ENCODE measurements at places on chromosomes 7 and 10.

GRCh38 chr10:72322280-72323058 lies 32.2 kb downstream of the DNAJB12 start:
- no peak for DNase-seq

DNA sequence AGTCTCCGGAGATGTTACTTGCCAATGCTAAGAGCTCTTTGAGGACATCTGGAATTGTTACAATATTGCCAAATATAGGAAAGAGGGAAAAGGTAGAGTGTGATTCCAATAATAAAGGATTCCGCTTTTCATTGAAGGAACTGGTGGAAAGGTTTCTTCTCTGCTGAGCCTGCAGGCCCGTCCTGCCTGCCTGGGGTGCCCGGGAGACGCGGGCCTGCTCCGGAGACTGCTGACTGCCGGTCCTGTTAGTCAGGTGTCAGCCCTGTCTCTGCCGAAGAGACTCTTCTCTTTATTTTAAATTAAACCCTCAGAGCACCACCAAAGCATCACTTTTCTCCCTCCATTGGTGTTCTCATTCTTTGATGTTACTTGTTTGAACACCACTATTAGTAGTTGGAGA lies 2.2 kb downstream of the EGFR start:
- no peak for DNase-seq

GRCh38 chr10:81104494-81104893 lies 566.8 kb downstream of the SH2D4B start:
- DNase-seq = no peak

GRCh38 chr10:63106111-63106755 lies 26.9 kb upstream of the NRBF2 start:
- DNase-seq = no peak

DNA sequence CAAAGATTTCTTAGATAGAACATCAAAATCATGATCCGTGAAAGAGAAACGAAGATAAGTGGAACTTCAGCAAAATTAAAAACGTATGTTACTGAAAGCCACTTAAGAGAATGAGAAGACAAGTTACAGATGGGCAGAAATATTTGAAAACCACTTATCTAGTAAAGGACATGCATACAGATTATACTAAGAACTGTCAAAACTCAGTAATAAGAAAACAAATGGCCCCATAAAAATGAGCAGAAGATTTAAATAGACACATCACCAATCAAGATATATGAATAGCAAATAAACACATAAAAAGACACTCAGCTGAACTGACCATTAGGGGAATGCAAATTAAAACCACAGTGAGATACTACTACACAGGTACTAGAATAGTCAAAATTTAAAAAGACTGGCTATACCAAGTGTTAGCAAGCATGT lies 343.7 kb downstream of the PTEN start:
- no peak for DNase-seq

GRCh38 chr7:152424348-152425108 lies 11.3 kb downstream of the KMT2C start:
- DNase-seq = no peak

DNA sequence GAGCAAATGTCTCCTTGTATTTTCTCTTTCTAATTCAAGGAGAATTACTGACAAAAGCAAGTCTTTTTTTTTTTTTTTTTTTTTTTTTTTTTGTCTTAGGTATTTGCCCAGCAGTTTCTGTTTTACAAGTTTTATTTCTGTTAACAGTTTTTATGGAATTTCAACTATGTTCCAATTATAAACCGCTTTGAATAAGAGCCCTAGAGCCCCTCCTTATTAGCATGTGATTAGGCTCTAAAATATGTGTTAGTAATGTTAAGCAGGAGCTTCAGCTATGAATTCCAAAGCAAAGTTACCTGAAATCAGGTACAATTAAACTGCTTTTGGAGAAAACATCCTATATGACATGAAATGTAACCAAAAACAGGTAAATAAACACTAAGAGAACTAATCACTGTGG lies 997.0 kb upstream of the POT1 start:
- DNase-seq = no peak

DNA sequence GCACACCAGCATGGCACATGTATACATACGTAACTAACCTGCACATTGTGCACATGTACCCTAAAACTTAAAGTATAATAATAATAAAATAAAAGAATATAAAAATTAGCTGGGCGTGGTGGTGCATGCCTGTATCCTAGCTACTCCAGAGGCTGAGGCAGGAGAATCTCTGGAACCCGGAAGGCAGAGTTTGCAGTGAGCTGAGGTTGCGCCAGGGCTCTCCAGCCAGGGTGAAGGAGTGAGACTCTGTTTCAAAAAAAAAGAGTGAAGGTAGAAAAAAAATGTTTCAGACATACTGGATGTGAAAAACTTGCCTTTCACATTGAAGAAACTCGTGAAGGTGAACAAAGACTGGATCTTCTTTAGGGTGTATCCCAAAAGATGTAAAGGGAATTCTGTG lies 26.7 kb downstream of the TSPAN14 start:
- DNase-seq = no peak

DNA sequence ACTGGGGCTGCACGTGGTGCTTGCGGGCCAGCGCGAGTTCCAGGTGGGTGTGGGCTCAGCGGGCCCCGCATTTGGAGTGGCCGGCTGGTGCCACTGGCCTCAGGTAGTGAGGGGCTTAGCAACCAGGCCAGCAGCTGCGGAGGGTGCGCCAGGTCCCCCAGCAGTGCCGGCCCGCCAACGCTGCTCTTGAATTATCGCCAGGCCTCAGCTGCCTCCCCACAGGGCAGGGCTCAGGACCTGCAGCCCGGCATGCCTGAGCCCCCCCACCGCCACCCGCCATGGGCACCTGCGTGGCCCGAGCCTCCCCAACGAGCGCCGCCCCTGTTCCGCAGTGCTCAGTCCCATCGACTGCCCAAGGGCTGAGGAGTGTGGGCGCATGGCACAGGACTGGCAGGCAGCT lies 185.4 kb downstream of the TPK1 start:
- no peak for DNase-seq

- DNase-seq = no peak
Observed at GRCh38 chr7:50436133-50436806, 13.9 kb downstream of the FIGNL1 start.

- no peak for DNase-seq
Observed at GRCh38 chr10:84946904-84947303, 618.5 kb downstream of the CCSER2 start.

GRCh38 chr7:129655811-129656210 lies 44.3 kb downstream of the NRF1 start:
- DNase-seq = no peak

DNA sequence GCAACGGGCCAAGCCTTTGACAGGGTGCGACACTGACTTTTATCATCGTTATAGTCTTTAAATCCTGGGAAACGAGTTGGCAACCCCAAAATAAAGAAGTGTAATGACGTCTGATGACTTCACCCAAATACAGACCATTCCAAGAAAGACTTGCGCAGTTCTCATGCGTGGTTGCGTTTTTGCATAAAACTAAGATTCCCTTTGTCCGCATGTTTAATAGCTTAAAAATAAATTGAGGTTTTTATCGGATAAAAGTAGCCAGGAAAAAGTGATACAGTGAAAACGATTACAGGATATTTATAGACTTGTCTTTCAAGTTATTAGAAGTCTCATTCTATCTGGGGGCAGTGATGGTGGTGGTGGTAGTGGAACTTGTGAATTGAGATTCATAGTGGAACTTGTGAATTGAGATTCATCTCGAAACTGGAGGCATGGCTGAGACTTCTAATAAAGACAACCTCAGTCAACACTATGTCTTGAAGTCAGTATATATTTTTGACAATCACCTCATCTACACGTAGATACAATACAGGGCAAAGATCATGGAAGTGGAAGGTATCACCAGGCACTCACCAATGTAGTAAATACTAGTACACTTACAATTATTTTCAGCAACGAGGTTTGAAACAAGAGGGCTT lies 1.2 kb upstream of the NAMPT start:
- peak; percentile 70 for DNase-seq

GRCh38 chr7:96300502-96300901 lies 21.4 kb downstream of the SLC25A13 start:
- no peak for DNase-seq

- DNase-seq = no peak
Observed at GRCh38 chr7:51113962-51114361, 202.6 kb downstream of the COBL start.

DNA sequence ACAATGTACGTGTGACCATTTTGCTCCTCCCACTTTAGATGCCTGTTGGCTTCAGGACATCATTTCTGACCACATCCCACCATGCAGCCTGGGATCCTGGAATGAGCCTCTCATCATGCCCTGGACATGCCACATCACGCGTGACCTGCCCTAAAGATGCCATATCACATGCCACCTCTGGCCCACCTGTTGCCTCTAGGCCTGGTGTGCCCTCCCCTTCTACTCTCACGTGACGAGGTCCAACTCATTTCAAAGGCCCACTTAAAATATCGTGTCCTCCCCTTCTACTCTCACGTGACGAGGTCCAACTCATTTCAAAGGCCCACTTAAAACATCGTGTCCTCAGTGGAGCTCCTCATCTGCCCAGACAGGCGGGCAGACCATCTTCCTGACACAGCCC lies 254.9 kb downstream of the TEX36 start:
- DNase-seq = no peak

DNA sequence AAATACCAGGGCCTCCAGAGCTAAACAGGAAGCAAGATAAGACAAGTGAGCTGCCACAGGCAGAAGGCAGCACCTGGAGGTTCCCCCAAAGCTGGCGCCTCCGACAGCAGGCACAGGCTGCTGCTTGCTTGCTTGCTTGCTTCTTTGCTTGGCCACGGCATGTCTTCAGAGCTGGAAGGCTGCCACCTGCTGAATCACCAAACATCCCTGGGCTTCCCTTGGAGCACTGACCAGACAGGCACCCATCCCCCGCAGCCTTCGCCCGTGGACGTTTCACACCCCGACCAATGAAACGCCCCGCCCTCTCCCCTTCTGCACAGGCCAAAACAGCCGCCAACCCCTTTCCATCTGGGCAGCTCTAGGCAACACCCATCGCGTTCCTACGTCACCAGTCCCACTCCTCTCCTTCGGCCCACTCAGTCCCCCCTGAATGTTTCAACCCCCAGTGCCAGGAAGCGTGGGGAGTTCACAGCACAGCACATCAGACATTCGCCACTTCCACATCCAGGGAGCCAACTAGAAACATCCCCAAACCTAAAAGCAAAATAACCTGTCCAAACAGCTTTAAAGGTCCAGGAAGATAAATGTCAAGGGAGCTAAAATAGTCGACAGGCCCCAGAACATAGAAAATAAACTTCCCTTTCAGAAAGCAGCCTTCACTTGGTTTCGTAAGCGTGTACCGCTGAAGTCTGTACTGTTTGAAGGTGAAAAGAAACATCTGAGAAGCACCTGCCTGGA lies 1.6 kb downstream of the SGMS1 start:
- DNase-seq = peak; percentile 62

DNA sequence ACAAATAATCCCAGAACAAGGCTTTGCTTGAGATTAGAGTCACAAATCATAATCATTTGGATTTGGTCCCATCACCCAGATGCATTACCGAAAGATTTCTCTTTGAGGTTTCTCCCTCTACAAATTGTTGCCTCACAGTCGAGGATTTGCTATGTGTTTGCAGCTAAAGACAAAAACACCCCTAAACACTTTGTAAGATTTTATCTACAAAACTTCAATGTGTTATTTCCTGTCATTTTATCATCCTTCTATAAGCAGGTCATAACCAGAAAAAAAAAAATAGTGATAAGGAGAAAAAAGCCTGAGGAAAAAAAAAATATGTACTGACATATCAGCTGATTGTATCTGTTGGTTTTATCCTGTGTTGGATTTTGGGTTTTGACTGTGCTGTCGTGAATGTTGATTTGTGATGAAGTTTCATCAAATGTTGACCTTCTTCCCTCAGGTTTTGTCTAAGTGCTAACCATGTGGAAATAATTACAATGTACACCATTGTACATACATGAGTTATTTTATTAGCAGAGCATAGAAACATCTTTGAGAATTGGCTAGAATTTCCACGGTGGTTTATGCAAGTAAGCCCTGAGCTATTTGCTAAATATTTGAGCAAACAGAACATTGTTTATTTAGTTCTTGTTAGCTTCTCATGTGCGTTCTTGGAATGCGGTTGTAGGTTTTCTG lies 274.4 kb downstream of the NEBL start:
- no peak for DNase-seq

DNA sequence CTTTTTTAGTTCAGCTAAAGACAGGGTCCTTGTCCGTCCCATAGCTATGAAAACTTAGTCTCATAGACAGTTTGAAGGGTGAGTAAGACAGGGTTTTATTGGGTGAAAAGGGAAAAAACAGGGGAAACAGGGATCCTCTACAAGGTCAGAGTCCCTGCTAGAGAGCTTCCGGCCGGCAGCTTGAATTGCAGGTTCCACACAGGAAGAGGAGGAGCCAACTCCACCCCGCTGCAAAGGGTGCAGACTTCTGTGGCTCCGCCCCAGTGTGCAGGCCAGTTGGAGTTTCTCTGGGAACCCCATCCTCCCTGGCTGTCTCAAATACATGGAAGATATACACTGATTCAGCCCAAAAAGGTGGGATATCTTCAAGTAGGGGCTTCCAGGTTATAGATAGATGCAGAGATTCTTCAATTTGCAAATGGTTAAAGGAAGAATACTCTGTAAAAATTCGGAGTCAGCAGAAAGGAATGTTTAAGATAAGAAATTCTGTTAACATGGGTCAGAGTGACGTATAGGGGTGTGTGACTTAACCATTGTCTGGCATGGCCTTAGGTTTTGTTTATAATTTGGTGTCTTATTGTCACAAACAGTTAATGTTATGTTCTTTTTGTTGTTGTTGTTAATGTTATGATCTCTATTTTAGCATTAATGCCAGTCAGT lies 34.6 kb upstream of the HECW1 start:
- DNase-seq = no peak

GRCh38 chr10:5068274-5068984 lies 25.8 kb upstream of the AKR1C3 start:
- no peak for DNase-seq

DNA sequence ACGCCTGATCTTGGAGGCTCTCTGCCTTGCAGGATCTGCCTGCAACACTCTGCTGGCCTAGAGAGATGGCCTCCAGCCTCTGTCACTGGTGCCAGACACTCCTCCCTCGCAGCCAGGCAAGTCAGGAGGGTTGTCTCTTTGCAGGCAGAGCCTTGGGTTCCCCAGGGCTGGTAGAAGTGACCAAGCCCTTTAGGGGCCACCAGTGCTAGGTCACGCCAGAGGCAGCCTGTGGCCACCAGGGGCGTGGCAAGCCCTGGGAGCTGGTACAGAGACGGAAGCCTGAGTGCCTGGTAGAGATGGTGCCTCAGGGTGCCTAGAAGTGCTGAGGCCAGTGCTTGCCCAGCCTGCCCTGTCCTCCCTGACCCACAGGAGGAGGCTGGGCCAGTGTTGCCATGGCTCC lies 9.1 kb downstream of the ADCYAP1R1 start:
- DNase-seq = no peak
